NCI-H1048 (cell line): ENCODE measurements at places on chromosomes 3 and 15.

DNA sequence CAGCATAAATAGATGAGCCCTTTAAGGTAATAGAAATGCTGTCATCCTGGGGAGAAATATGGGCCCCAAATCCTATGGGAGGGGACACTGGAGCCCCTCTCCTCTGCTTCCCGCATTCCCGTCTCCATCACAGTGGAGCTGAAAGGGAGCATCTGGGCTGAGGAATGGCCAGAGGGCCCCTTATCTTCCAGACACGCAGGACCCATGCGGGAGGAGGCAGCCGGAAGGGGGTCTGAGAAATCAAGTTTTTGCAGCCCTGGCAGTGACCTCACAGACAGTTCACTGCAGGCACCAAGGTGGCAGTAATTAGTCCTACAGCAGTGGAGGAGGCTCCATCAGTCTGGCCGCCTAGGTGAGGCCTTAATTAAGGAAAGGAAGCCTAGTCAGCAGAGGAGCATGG is 80.2 kb downstream of the RAB11A start:
- DNase-seq = no peak

- DNase-seq = no peak
Observed at GRCh38 chr3:119716998-119717397, 14.2 kb downstream of the CFAP91 start.

GRCh38 chr3:126478581-126479310 is 3.1 kb upstream of the ZXDC start:
- DNase-seq = no peak

- no peak for DNase-seq
Observed at GRCh38 chr3:179026636-179027035, 45.0 kb downstream of the ZMAT3 start.

DNA sequence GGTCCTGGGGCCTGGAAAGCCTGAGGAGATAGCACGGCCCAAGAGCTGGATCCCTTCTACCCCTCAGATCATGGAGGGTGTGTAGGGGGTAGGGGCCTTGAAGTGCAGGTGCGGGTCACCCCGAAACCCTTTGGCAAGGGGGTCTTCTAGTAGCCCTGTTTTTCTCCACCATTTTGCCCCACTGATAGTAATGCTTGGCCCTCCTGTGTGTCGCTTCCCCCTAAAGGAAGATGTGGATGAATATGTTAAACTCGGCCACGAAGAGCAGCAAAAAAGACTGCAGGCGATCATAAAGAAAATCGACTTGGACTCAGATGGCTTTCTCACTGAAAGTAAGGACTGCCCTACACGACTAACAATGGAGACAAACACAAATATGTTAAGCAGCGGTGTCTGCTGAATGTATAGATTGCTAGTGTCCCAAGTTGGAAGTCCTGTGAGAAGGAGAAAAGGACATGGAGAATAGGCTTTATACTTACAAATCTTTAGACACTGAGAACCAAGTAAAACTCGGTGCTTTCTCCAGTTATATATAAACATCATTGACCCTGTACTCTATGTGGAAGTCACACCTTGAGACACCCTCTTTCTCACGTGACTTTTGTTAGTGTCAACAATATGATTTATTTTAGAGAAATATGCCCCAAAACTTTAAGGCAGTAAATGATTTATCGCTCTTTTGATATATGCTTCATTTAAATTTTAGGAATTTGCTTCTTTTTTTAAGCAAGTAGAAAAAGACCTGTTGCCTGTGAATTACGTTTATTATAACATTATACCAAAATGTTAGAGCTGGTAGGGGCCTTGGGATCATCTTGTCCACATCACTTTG is 802 bp downstream of the RCN2 start:
- DNase-seq = no peak

DNA sequence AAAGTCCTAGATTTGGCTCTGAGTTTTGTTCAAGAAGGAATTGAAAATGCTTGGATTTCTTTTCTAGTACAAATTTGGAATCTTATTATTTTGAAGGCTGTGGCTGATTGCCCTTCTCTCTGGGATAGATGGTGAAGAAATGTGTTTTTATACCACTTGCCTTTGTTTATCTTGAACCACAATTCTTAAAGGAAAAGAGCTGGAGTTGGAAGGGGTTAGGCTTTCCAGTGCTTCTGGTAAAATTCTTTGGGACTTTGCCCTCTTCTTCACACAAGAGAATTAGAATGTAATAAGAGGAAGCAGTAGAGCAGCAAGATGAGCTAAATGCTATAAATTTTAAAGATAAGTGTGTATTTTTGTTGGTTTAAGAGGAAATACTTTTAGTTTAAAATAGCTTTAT is 65.8 kb downstream of the COL6A5 start:
- DNase-seq = no peak

DNA sequence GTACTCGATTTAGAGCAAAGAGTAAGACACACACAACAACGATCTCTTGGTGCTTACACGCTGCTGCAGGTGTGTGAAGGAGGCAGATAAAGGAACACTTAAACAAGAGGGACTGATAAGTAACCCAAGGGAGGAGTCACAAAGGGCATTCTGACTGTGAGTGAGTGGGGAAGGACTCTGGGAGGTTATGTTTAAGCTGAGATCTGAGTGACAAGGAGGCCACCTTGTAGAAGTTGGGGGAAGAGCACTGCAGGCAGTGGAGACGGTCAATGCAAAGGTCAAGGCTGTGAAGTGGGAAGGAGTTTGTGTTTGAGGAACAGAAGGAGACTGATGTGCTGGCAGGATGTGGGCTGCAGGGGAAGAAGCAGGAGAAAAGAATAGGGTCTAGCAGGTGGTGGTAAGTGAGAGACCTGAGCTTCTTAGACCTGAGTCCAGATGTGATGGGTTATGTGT is 63.1 kb downstream of the LPP start:
- DNase-seq = no peak

DNA sequence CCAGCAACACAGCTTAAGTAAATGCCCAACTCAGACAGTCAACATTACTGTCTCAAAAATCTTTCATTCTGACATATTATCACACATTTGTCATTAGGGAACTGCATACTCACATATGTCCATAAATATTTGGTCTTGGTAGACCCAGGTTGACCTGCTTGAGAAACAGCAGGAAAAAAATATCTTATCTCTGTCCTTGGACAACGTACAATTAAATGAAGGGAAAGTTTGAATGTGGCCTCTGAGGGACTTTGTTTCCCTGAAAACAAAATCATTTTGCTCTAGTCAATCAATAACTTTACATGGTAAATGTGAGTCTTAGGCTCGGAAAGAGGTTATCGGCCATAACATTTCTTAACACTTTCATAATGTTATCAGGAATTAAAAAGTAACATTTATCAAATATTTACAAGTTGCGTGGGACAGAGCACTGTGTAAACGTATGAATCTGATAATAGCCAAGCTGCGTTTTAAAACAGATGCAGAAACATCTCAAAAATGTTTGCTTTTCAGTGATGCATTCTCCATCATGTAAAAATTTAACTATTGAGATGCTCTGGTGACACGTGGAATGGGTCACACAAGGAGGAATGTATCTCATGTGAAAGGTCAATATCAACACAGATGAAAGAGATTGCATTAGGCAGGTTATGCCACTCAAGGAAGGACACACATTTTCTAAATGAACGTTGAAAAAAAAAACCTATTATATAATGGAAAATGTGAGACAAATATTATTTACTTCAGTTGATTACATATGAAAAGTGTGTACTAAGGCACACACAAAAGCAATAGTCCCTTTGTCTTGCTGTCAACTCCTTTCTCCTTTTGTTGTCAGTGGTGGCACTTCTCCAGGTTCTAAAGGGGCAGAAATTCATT is 304.4 kb downstream of the WDR72 start:
- no peak for DNase-seq

- DNase-seq = no peak
Observed at GRCh38 chr3:126554560-126555525, 3.9 kb downstream of the C3orf22 start.

DNA sequence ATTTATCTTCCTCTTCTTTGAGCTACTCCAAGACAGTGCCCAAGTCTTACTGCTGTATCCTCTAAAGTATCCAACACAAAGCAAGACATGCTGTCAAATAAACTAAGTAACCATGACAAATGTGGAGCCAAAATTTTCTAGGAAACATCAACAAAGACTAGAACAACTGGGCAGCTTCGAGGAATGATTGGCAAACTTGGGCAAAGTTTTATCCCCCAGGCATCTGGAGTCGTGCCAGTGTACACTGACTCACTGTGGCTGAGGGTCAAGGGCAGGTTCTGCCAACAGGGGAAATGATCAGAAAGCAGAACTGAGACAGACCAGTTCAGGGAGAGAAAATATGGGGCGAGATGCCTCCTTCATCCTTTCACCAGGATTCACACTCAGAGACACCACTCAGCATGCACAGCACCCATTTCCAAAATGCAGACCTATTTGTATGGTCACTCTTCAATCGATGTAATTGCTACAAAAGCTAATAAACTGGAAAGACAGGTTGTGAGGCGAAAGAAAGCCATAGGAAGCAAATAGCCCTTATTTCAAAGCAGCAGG is 65.8 kb downstream of the MB21D2 start:
- DNase-seq = no peak

DNA sequence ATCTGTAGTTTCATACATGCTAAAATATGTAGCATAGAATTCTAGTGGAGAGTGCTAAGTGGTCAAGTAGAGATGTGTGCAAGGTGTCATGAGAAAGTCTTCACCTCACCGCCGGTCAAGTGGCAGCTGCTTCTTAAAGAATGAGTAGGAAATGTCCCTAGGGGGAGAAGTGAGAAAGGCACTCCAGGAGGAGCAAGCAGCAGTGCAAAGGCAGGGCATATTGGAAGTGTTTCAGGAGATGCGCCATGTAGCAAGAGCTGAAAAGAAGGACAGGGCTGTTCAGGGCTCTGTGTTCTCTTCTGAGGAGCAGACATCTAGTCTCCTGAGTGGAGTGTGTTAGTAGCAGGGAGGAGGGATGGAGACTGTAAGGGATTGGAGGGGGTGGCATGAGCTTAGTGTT is 312.4 kb upstream of the SEMA6D start:
- DNase-seq = no peak

- no peak for DNase-seq
Observed at GRCh38 chr3:196220587-196220986, 4.3 kb downstream of the SLC51A start.

DNA sequence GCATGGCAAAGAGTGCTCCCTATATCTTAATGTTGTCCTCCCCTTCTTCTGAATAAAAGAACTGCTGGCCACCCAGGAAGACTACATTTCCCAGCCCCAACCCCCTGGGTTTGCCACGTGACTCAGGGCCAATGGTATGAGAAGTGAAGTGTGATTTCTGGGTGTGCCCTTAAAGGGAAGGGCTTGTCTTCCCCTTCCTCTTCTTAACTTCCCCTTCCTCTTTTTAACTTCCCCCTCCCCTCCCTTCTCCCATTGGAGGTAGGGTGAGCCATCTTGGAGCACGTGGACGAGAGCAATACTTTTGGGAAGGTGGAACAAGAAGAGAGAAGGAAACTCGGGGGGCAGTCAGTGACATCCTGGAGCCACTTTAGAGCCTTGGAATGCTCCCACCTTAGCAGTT is 6.8 kb upstream of the KBTBD12 start:
- DNase-seq = no peak

GRCh38 chr15:66779331-66780009 is 77.4 kb downstream of the SMAD6 start:
- DNase-seq = no peak

- no peak for DNase-seq
Observed at GRCh38 chr15:29457729-29458128, 188.1 kb upstream of the NSMCE3 start.

DNA sequence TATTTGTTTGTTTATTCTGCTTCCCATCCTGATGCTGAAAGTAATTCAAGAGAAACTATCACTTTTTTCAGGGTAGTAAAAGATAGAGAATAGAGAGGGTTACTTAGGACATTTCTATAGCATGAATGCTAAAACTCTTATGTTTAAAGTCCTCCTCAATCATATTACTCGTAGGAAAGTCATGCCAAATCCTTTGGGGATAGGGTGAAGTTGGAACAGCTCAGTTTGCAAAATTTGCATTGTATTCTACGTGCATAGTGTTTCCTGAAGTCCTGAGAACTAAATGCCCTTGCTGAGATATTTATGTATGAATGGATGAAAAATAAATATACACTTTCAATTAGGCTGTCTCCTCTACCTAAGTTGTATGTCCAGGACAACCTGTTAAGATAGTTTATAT is 14.6 kb downstream of the PLSCR5 start:
- DNase-seq = no peak

- no peak for DNase-seq
Observed at GRCh38 chr15:39285663-39286062, 295.2 kb upstream of the THBS1 start.

- DNase-seq = no peak
Observed at GRCh38 chr3:116288485-116288884, 156.8 kb downstream of the LSAMP start.

GRCh38 chr3:65819896-65820295 is 218.8 kb downstream of the MAGI1 start:
- DNase-seq = no peak
